MCF 10A (cell line): ENCODE measurements at places on chromosomes 12 and 14.
A peak's percentile ranks its signal among the peaks of the same experiment; 100 is the strongest.

- DNase-seq: no peak
These were observed 487.5 kb upstream of the TMEM132C start for GRCh38 chr12:127779301-127780045.

DNA sequence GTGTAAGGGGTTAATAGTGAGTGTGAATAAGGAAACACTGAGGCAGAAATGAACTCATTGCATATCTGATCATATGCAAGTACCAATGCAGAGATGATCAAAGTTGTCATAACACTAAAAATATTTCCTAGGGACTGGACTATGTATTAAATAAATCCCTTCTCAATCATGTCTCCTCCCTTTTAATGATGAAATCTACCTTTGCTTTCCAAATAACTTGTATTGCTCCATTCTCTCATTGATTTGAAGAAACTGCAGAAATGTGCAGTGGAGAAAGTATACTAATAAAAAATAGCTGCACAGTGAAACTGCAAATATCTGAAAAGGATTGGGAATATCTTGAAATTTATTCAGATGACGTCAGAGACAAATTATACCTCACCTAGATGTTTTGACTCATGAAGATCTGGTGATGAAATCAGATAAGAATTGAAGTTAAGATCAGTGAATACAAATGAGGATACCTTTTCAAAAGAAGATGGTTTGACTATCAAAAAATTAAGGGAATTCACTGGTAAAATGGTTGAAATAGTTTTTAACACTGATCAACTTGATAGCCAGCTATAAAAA is 1264.9 kb upstream of the USP15 start:
- no peak for DNase-seq

DNA sequence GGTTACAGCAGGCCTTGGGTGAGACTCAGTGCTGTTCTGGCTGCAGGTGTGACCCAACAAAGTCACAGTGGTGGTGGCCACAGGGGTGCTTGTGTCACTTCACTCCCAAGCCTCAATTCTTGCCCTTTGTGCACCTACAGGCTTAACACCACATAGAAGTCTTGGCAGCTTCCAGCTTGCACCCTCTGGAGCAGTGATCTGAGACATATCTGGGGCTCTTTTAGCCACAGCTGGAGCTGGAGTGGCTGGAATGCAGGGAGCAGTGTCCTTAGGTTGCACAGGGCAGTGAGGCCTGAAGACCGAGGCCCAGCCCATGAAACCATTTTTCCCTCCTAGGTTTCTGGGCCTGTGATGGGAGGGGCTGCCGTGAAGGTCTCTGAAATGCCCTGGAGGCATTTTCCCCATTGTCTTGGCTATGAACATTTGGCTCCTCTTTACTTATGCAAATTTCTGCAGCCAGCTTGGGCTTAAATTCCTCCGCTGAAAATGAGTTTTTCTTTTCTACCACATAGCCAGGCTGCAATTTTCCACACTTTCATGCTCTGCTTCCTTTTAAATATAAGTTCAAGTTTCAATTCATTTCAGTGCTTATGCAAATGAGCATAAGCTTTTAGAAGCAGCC is 37.7 kb downstream of the ADAM21 start:
- no peak for DNase-seq

GRCh38 chr12:122322501-122322900 is 56.2 kb upstream of the VPS33A start:
- DNase-seq: peak; percentile 56

DNA sequence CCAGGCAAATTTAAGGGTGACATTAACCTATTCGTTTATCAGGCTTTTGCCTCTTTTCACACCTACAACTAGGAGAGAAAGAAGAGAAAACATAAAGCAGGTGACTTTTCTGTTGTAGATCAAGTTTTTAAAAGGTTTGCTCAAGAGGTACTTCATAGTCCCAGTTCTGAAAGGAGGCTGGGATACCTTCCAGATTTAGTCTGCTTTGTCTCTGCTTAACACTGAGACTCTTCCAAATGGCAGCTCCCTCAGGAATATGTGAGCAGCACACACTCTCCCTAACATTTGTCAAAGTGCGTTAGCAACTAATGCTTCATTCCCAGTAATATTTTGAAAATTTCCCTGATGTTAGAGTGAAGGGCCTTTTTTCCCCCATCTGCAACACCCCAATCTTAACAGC is 133.7 kb upstream of the RASSF8 start:
- DNase-seq: no peak

DNA sequence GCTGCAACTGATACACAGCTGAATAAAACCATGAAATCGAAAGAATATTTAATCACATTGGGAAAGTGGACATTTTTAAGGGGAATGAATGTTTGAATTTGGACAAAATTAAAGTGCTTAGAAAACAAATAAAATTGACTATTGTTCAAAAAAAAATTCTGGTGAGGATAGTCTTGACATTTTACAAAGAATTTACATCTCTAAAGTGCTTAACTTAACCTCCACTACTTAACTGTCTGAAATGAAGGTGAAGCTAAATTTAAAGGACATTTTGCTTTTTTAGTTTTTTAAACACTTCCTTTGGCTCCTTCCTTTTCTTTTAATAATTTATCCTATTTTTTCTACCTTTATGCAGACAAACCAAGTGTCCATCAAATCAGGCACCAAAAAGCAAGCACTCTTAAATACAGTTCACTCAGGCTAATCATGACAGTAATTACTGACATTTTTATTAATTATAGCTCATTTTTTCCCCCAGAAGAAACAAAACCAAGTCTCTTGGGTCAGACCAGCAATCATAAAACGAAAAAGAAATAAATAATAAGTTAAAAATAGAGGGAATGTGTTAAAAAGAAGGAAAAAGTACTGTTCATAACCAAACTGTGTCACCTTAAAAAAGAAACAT is 5.7 kb upstream of the CCND2 start:
- DNase-seq: no peak

DNA sequence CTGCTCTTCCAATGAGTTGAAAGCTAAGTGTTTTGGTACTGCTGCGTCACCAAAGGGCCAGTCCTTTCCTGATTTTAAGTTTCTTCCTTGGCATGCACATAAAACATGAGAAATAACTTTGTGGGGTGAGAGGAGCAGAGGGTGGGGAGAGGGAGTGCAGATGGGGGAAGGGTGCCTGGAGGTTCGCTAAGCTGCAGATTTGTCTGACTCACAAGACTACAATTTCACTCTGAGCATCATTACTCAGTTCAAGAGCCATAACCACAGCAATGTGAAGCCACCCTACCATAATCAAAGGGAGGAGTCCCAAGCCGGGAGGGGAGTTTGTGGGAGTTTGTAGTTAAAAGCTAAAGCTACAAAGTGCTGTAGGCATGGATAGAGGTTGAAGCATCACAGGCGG is 136.1 kb downstream of the ANO2 start:
- peak; percentile 40 for DNase-seq

DNA sequence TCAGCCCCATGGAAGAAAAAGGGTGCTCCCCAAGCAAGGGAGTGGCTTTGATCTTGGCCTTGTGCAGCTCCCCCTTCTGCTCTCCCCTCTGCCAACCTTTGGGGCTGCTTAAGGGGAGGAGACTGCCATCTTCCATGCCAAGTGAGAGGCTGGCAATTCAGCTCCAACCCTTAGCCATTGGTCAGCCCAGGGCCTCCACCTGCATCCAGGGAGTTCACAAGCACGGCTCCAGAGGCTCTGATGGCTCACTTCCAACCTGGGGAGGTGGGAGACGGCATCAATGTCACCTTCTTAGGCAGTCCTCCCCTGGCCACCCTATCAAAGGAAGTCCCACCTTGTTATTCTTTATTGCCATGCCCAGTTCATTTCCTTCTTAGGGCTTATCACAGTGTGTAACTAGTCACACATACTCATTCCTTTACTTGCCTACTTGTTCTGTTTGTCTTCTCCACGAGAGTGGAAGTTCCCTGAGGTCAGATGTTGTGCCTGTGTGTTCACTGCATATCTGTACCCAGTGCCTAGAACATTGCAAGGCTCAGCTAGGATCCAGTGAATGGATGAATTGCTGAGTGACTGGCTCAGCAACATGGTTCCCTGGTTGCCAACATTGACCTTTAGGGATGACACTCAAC is 5.0 kb downstream of the HDAC7 start:
- DNase-seq: no peak

- DNase-seq: no peak
These were observed 345.4 kb downstream of the MED13L start for GRCh38 chr12:115932066-115932465.

- DNase-seq: no peak
These were observed 52.4 kb downstream of the ANAPC7 start for GRCh38 chr12:110351119-110351518.

- DNase-seq: peak; percentile 56
These were observed 180.8 kb downstream of the EFCAB11 start for GRCh38 chr14:89773644-89774316.

DNA sequence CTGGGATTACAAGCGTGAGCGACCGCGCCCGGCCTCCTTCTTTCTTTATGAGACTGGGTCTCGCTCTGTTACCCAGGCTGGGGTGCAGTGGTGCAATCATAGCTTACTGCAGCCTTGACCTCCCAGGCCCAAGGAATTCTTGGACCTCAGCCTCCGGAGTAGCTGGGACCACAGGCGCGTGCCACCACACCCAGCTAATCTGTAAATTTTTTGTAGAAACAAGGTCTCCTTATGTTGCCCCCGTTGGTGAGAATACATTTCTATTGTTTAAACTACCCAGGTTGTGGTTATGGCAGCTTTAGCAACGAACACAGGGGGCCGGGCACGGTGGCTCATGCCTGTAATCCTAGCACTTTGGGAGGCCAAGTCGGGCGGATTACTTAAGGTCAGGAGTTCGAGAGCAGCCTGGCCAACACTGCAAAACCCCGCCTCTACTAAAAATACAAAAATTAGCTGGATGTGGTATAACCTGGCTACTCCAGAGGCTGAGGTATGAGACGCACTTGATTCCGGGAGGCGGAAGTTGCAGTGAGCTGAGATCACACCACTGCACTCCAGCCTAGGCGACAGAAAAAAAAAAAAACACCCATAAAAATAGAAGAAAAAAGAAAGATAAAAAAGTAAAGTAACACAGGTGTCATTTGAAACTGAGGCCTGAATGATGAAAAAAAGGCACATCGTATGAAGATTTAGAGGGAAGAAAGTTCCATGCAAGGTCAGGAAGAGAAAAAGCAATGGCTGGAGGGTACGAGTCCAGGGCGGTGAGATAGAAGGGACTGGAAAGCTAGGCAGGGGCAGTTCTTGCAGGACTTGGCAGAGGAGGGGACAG is 977 bp upstream of the TMEM120B start:
- no peak for DNase-seq

DNA sequence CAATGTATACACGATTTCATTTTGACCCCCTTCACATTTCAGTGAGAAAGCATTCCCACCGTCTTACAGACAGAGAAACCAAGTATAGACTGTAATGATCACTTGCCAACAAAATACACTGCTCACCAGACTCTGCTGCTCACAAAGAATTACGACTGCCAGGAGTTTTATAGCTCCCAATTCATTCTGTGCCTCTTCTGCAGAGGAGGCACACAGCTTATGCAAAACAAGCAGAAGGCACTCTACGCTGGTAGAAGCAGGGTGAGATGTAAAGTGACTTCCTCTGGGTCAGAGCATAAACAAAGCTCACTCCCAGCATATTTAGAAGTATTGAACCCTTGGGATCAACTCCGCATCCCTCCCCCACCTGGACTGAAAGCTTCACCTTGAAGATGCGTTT is 14.6 kb downstream of the SPTB start:
- DNase-seq: no peak

DNA sequence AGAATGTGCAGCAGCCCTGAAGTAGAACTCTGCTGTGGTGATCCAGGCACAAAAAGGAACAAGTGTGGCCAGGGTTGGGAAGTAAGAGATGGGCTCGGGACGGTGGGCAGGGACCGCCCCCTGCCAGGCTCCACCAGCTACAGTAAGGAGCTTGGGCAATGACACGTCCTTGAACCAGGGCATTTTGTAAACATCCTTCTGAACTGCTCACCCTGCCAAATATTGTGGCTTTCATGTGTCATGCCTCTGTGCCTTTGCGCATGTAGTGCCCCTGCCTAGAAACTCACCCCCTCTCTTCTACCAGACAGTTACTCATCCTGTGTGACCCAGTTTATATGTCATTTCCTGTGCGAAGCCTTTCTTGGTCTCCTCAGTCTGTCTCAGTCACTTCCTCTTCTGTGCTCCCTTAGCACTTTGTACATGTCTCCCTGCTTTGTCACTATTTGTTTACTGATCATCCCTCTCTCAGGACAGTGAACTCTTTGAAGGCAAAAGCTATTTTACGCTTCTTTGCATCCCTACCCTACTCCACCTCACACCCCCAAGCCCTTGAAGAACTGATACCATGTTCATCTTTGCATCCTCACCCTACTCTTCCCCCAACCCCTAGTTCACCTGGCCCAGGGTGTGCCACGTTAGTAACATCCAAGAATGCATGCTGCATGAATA is 108.9 kb upstream of the PLEKHG7 start:
- peak; percentile 79 for DNase-seq

GRCh38 chr12:131818821-131819585 is 9.2 kb upstream of the MMP17 start:
- DNase-seq: no peak

- DNase-seq: no peak
These were observed 8.4 kb downstream of the KRT8 start for GRCh38 chr12:52896190-52897100.

DNA sequence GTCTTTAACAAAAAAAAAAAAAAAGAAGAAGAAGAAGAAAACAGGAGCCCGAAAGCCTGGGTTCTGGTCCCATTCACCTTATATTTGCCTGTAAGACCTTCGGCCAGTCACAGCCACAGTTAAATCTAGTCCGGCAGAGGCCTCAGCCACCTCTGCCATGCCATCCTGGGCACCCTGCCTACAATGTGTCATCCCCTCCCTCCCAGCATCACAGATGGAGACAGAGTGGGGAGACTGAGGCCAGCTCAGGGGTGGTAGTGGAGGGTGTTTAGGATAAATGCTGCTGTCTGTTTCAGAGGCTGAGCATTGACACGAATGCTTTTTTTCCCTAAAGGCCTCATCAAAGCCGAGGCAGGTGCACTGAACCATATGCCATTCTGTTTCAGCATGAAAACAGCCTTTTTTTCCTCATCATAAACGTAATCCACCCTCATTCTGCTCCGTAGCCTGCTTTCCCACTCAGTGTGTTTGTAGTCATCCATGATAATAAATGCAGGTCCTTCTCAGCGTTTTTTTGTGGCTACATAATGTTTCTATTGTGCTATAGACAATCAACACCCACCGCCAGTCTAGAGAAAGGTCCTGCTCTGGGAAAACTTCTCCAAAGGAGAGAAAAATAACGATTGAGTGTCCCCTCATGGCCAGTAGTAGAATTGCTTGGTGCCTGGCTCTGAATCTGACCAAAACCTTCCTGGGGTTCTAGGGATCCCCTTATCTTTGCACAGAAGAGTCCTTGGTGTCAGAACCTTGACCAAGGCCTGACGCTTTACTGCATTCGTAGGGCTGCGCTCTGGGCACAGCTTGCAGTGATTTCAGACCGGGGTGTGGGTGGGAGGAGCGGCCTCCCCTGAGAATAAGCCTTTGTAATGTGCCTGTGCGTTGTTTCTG is 41.1 kb upstream of the TSPAN9 start:
- no peak for DNase-seq
